ENCODE measurements at places on chromosomes 4 and X. TPM values are rescaled to one million over a fixed set of nuclear protein-coding genes. Genes with fewer than 3 reads are reported as not detected.

DNA sequence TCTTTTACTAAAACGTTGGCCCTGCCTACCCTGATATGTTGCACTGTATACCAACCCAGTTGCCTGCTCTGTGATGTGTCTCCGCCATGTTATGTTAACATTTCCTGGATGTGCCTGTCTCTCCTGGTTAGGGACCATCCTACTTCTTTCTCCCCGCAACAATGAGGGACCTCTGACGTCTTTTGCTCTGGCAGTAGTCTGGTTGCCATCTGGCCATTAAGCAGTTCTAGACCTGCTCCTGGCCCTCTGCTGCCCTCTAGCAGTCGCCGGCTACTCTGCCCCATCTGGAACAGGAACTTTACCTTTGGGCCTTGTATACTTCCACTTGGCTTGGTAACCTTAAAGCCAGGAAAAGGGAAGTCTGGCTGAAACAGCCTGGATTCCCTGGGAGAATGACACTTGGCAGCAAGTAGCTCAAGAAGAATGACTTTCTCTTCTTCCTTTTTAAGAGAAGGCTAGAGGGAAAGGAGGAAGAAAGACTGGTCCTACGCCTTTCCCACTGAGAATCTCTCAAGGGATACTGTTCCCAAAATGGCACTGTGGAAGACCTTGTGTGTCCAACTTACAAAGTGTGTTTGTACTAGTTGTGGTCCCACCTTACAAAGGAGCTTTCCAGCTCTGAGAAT is 63.5 kb downstream of the GPC3 start:
- H3K4me1 ChIP-seq = peaks cover 36% of the 10 kb centered on the region
- no peaks in the 10 kb centered on the region for H3K27me3 ChIP-seq
- no peak for DNase-seq
- peaks cover 21% of the 10 kb centered on the region for H3K36me3 ChIP-seq
- no peak overlapping the region for H3K4me3 ChIP-seq

The CTAG1B gene
- not detected for total RNA-seq

DNA sequence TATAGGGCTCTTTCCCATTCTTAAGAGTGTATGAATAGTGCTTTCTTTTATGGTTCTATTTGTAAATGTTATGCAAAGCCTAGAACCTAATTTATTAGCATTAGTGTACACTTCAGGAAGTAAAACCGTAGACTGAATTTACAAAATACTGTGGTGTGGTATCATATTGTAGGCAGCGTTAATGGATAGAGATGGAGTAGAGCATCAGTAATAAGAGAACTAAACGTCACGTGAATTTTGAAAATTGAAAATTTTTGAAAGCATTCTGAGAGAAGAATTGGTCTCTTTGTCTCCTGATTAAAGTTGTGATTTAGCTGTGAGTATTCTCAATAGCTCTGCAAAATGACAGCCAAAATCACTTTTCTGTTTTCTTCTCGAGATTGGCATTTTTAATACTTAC is 2.9 kb downstream of the STIM2 start:
- H3K4me1 ChIP-seq = peaks cover 63% of the 10 kb centered on the region
- DNase-seq = no peak
- no peaks in the 10 kb centered on the region for H3K27me3 ChIP-seq
- no peaks in the 10 kb centered on the region for H3K36me3 ChIP-seq
- H3K27ac ChIP-seq = no peak overlapping the region

DNA sequence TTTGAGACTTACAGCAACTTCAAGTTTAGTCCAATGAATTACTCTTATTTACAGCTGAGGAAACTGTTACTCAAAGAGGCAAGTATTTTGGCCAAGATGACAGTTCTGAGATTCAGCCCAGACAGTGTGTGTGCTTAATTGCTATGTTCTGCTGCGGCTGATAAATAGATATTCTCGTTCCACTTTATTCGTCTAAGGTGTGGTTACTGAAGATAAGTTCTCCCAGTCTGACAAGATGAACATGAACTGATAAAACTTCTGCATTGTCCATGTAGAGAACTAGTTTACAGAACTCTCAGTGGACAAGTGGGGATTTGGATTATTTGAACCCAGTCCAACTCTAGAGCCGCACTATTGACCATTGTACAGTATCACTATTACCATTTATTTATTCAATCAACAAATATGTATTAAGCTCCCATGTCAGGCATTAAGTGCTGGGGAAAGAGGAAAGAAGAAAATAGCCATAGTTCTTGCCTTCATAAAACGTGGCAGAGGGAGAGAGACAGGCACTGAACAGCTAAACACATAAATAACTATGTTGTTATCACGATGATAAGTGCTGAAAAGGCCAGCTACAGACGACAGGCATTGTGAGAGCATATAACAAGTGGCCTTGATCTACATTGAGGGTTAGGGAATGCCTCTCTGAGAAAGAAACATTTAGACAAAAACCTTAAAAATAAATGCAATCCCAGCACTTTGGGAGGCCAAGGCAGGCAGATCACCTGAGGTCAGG is 4.0 kb upstream of the DHX15 start:
- no peak overlapping the region for H3K4me3 ChIP-seq
- no peak for DNase-seq
- H3K36me3 ChIP-seq = no peaks in the 10 kb centered on the region
- H3K27ac ChIP-seq = no peak overlapping the region
- no peaks in the 10 kb centered on the region for H3K27me3 ChIP-seq

DNA sequence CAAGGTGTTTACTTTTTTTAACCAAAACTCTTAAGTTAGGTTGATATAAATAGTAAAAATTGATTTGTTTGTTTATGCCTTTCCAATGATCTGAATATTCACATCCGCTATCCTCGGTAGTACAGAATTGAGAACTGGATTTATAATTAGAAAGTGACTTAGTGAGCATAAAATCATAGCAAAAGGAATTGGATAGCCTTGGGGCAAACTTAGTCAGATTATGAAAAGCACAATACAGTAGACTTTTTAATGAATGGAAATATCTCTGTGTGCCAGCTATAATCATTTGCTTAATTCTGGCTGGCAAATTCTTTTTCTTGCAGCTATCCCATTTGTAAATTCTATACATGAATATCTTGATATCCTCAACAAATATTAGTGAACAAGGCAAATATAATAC is 713.5 kb downstream of the ADGRL3 start:
- H3K27ac ChIP-seq = no peak overlapping the region
- H3K36me3 ChIP-seq = no peaks in the 10 kb centered on the region
- no peak overlapping the region for H3K4me3 ChIP-seq
- DNase-seq = no peak
- H3K4me1 ChIP-seq = peaks cover 8% of the 10 kb centered on the region

The ENPEP gene
- total RNA-seq = 11.9 TPM

The TMSB15C gene
- total RNA-seq = 16.9 TPM

- no peaks in the 10 kb centered on the region for H3K4me1 ChIP-seq
- no peak overlapping the region for H3K27ac ChIP-seq
- H3K27me3 ChIP-seq = no peaks in the 10 kb centered on the region
- no peak overlapping the region for H3K4me3 ChIP-seq
Observed at GRCh38 chr4:126838941-126839679, 793.6 kb upstream of the INTU start.

DNA sequence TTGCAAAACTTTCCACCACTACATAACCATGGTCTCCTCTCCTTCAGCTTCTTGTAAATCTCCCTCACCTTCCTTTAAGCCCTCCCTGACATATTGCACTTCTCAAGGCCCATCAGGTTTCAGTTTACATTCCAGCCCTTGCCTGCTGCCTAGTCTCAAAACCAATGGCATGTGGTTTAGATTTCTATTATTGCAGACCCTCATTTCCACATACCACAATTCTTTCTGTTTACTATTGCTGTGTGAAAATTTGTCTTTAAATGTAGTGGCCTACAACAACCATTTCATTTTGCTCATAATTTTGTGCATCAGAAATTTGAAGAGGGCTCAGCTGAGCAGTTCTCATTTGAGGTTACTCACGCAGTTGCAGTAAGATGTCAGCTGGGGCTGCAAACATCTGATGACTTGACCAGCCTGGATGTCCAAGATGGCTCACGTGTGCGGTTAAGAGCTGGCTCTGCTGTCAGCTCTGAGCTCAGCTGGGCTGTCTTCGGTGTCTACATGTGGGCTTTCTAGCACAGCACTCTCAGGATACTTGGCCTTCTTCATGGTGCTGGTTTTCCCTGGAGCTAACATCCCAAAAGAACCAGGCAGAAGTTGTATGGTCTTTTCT is 29.9 kb upstream of the SOD3 start:
- no peak for DNase-seq
- H3K27me3 ChIP-seq = no peaks in the 10 kb centered on the region
- H3K27ac ChIP-seq = no peak overlapping the region
- H3K4me3 ChIP-seq = no peak overlapping the region
- no peaks in the 10 kb centered on the region for H3K36me3 ChIP-seq

GRCh38 chrX:20479896-20480295 is 213.2 kb upstream of the RPS6KA3 start:
- H3K27me3 ChIP-seq = no peaks in the 10 kb centered on the region
- no peak overlapping the region for H3K27ac ChIP-seq
- H3K36me3 ChIP-seq = no peaks in the 10 kb centered on the region
- H3K4me1 ChIP-seq = no peaks in the 10 kb centered on the region

The ABCG2 gene
- total RNA-seq = 0.82 TPM

- H3K4me1 ChIP-seq = no peaks in the 10 kb centered on the region
- no peak overlapping the region for H3K27ac ChIP-seq
- no peak overlapping the region for H3K4me3 ChIP-seq
- no peak for DNase-seq
- H3K27me3 ChIP-seq = no peaks in the 10 kb centered on the region
- no peaks in the 10 kb centered on the region for H3K36me3 ChIP-seq
Observed at GRCh38 chrX:121570072-121570841, 522.8 kb downstream of the GLUD2 start.

DNA sequence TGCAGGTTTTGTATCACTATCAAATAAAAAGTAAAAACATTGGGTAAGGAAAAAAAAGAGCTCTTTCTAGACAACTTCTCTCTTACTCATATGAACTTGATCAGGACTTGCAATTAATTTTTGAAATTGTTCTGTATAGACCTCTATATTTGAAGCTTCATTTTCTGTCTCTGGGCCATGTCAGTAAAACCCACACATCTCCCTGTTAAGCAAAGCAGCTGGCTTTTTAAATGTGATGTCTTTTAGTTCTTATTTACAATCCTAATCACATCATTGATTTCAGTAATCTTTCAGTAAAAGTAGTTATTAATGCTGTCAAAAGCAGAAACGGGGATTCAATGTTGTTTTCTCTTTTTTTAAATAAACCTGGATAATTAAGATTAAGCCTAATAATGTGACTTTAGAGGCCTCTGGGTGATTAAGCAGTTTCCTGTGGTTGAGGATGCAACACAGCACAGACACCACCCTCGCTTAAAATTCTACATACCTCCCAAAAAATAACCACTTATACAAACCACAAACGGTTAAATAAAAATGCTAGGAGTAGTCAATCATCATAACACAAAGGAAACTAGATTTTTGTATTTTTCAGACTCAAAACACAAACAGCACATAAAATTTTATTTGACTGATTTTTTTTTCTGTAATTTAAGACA is 5.2 kb upstream of the PCDH10 start:
- peaks cover 23% of the 10 kb centered on the region for H3K4me1 ChIP-seq
- no peak overlapping the region for H3K27ac ChIP-seq
- no peak overlapping the region for H3K4me3 ChIP-seq
- H3K27me3 ChIP-seq = peaks cover 18% of the 10 kb centered on the region

DNA sequence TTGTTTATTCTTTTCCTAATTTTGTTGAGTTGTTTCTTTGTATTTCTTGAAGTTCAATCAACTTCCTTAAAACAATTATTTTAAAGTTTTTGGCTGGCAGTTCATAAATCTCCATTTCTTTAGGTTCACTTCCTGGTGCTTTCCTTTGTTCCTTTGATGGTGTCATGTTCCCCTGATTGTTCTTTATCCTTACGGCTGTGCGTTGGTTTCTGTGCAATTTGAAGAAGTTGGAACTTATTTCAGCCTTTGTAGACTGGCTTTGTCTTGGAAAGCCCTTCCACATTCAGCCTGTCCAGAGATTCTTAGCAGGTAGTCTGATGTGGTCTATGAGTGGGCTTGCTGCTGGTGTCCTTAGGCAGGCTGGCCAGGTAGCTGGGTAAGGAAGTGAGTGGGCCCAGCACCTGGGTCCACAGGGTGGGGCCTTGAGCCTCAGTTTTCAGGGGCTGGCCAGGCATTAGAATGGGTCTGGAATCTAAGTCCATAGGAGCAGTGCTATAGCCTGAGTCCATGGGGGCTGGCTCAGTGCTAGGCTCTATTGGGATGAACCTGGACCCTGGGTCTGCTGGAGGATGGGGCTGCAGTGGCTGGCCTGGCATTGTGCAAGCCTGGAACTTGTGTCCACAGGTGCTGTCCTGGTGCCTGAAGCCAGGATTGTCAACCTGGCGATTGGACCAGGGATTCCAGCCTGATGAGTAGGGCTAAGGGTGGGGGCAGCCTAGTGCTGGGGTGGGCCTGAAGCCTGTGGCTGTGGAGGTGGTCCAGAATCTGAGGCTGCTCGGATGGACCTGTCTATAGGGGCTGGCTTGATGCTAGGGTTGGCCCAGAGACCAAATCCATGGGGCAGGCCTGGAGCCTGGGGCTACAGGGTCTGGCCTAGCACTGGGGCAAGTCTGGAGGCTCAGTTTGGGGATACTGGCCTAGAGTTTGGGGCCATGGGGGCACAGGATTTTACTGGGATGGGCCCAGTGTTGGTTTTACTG is 152.4 kb downstream of the STAG2 start:
- no peak for DNase-seq
- H3K27ac ChIP-seq = peak overlapping the region; percentile 57
- H3K36me3 ChIP-seq = peaks cover 6% of the 10 kb centered on the region
- H3K27me3 ChIP-seq = no peaks in the 10 kb centered on the region
- no peak overlapping the region for H3K4me3 ChIP-seq
- H3K4me1 ChIP-seq = no peaks in the 10 kb centered on the region

All from mesothelial cell of epicardium (in vitro differentiated cells).